Stimulated activated CD4-positive, alpha-beta T cell treated with anti-CD3 and anti-CD28 coated beads, Interleukin-2, amount 100 ng/mL, for 4 hours (primary cell): ENCODE measurements at places on chromosomes 2 and 18.

DNA sequence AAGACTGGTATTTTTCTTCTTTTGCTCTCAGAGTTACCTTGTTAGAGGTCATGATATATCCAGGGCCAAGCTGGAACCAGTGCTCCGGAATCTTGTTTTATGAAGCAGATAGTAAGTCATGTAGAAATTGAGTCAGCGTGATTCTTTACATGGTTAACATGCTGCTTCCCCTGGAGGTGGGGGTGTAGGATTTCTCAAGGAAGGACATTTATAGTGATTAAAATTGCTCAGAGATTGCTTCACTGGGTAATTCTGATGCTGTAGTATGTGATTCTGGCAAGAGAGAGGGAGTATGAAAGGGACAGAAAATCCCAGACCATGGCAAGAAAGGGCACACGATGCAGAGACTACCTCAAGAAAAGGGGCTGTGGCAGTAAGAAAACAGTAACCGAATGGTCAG lies 8.0 kb upstream of the MYL1 start:
- no peak for DNase-seq

GRCh38 chr18:77147418-77147852 lies 14.9 kb upstream of the MBP start:
- DNase-seq, result peak; percentile 31

DNA sequence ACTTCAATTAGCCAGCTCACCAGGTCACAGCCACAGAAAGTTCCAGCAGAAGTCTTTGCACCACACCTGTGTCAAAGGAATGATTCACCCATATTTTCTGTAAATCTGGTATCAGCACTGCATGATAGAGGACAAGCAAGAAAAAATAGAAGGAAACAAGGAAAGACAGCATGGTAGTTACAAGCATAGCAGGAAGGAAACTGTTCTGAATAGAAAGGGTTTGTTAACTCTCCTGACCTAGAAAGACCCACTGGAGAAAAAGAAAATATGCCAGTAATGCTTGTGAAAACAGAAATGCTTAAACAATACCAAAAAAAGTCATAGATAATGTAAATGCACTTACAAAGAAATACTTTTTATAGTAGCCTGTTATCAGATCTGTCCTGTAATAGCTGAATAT lies 40.8 kb downstream of the SCRN3 start:
- no peak for DNase-seq

DNA sequence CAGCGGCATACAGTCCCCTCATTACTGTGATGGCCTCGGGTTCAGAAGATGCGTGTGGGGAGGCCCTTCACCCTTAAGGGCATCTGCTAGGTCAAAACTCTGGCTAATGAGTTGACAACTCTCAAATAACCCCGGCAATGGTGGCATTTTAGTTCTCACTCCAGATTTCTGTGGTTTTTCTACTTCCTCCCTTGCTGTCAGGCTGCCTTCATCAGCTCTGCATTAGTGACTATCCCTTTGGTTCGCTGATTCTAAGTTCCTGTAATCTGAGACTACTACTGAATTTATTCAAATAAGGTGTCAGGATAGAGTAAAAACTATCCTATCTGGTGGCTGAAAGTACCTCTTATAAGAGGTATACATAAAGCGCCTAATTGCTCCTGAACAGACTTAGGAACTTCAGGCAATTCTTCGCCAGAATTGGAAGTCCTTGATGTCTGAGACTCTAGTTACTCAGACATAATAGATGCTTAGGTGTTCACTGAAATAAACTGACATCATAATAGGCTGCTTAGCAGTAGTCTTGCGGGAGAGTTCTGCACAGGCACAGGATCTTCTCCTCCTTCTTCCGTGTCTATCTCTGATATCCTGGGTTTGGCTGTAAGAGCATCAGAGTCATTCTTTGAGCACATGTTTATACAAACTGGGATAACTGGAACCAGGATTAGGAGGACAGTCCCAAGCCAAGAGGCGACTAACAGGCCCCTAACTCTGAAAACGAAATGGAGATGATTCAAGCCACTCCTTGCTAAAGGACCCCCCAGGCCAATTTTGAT lies 194.5 kb downstream of the DNER start:
- no peak for DNase-seq

GRCh38 chr2:130877258-130877657 lies 40.5 kb downstream of the ARHGEF4 start:
- no peak for DNase-seq
